ENCODE measurements at places on chromosomes 1 and 21.

DNA sequence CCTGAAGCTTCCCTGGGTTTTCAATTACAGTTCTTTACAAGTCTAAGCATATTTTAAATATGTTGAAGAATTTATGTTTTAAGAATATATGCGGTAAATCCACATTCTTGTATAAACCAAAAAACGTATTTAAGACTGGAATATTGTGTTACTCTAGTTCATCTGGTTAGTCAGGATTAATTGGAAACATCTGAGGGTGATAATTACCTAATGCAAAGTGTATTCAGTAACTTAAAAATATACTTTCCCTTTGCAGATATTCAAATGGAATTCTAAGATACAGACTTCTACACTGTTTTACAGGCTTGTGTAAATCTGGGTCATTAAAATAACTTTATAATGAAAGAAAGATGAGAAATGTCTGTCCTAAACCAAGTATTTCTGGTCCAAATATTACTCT is 302.0 kb downstream of the VAV3 start:
- no peak for DNase-seq

GRCh38 chr1:218164930-218165700 is 120.0 kb upstream of the RRP15 start:
- no peak for DNase-seq

DNA sequence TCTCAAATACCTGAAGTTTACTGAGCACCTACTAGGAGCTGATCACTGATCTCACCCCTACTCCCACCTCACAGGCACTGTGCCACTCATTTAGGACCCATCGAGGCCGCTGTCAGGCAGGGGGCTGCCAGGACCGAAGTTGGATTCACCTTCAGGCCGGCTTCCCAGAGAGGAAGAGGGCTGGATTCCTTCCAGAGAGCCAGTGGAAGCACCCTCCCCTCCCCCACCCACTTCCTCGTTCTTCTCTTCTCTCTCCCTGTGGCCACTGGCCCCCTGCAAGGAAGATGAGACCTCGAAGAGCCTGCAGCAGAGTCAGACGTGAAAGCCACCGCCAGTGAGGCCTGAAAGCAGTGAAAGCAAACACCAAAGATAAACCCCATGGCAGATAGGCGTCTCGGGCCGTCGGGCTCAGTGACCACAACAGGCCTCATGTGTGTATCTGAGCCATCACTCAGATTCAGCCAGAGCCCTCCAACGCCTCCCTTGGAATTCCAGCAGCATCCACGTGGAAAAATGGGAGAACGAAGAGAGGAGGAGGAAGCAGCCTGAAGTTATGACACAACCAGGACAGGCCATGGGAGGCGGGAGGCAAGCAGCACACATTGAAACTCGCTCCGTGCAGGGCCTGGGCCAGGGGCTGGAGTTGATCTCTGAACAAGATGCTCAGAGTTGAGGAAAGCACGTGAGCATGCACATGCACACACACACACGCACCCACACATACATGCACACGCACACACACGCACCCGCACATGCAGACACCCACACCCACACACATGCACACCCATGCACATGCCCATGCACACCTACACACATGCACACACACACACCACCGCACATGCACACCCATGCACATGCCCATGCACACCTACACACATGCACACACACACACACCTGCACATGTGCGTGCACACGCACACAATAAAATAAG is 6.2 kb upstream of the AGTRAP start:
- DNase-seq = peak; percentile 48

- DNase-seq = peak; percentile 63
These were observed 44.1 kb downstream of the UCK2 start for GRCh38 chr1:165871311-165872067.

GRCh38 chr1:205767248-205767647 is 8.0 kb downstream of the RAB29 start:
- DNase-seq = no peak

DNA sequence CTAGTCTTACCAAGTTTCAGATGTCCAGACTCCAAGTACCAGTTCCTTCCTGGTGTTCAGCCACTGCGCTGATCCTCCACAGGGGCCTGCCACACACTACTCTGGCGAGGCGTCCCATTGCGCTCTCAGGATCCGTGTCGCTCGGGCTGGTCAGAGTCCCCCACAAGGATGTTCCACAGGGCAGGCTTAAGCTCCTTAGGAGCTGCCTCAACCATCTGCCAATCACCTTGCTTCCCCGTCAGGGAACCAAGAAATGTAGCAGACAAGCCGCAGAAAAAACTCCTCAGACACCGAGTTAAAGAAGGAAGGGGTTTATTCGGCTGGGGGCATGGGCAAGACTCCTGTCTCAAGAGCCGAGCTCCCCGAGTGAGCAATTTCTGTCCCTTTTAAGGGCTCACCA is 9.8 kb downstream of the OR2W3 start:
- DNase-seq = no peak

All from KG1 (cell line).